Testis (tissue), 5 donors: ENCODE measurements at places on chromosomes 12 and 14. TPM values are rescaled to one million over a fixed set of nuclear protein-coding genes. Genes with fewer than 3 reads are reported as not detected.

DNA sequence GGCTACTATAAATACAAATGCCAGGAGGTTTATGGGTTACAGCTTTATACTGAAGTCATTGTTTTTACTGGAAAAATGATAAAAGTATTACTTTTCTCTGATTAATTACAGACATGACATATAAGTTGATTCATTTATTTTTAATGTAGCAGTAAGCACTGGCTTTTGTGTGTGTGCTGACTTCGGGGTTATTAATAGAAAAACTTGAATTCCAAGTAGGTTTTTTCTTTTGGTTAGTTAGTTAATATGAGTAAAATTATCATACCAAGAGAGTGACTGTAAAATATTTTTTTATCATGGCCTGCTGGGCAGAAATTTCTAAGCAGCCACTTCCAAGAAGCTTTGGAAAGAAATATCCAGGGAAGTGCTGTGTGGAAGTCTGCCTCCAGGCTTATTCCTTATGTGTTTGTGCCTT, 56.4 kb downstream of the IFT81 start:
- DNase-seq, result no peak

DNA sequence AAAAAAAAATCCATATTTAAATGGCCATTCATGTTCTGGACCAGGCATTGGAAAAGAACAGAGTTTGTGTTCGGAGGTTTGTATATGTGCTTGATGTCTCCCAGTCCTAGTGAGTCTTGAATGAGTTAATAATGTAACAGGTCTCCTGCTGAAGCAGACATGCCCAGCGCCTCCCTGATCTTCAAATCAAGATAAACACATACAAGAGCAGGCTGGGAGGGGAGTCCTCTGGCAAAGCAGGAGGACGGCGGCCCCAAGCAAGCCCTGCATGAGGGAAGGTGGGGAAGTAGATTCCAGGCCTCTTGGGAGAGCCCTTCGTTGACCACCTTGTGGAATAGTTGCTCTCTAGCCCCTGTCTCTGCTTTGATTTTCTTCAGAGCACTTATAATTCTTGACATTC, 156.3 kb downstream of the ZFP36L1 start:
- DNase-seq, result no peak

Gene RAPGEF3
- total RNA-seq, result 30.2 TPM

DNA sequence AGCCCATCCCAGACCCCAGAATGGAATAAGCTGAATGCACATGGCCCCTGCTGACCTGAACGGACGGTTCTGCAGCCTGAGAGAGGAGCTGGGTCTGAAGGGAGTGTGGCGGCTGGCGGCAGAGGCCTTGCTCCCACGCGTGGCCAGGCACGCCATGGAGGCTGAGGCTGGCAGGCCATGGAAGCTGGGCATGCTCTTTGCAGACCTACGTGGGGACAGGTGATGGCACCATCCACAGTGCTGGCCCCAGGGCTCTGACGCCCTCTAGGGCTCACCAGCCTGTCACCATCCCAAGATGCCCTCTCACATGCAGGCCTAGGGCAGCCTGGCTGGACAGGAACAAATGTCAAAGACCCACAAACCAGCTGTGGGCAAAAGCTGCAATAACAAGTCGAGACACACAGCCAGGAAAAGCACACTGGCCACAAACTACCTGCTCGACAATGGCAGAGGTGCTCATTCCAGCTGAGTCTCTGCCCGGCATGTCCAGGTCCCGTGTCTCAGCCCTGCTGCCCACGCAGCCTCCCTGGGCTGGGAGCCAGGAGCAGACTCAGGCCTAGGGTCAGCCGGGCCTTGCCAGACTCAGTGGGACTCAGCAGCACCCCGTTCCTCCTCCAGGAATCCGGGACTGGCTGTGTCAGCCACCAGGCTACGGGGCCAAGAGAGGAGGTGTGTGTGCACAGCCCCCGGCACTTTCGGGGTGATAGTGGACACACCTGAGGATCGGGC, 19.7 kb downstream of the BTBD6 start:
- peak; percentile 74 for DNase-seq

DNA sequence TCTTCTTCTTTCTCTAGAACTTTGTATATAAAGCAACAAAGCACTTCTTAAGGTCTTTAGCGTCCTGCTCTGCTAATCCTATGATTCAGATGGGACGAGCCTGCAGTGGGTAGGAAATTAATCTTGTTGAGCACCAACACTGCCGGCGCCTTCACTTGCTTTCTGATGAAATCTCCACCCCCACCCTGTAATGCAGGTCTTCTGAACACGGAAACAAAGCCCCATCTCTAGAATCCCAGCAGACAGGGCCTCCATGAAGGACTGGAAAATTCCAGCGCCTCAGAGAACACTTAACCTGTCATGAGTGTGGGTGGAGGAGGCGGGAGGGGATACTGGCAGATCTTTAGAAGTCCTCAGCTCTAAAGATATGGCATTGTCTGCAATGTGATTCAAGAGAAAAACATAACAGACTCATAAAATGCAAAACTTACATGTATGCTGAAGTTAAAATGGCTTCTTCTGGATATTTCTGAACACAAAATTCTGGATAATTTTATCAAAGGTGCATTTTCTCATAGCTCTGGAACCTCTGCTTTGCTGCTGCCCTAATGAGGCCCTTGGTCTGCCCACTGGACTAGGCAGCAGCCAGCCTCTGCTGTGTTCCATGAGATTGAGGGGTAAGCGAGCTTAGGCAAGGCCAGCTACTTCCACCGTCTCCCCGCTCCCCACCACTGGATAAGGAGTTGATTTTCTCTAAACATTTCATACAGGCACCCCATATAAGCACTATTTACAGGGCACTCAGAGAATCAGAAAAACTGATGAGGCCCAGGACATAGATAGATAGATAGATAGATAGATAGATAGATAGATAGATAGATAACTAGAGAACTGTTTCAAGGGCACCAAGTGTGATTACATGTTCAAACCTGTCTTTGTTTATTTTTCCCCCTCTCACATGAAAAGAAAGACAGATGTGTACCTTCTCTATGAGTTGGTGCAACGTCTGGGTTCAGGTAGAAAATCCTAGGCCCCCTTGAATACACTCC, 43.1 kb downstream of the ZFP36L1 start:
- DNase-seq, result no peak

DNA sequence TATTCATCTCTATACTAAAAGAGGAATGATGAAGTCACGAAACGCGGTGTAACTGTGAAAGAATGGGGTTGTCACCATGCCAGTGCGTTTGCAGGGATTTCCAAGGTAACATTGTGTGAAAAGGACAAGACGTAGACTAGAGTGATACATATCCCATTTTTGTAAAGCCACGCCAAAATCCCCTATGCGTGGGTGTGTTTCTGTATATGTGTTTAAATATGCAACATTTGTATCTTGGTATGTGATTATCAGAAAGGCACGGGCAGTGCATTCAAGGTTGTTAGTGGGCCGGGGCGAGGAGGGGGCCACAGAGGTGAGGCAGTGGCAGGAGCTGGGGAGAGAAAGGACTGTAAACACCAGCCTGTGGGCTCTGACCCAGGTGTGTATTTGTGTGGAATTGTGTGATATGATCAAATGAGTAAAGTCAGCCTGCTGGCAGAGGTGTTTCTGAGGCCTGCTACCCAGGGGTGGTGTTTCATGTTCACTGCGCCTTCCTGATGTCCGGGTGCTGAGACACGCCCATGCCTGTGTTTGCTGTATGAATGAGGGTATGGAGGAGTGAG, 137.8 kb downstream of the ADGRD1 start:
- peak; percentile 65 for DNase-seq
